Foreskin keratinocyte (primary cell): ENCODE measurements at places on chromosomes 13 and 19.

GRCh38 chr13:27170516-27171243 lies 931 bp downstream of the USP12 start:
- DNase-seq, result peak; percentile 46

DNA sequence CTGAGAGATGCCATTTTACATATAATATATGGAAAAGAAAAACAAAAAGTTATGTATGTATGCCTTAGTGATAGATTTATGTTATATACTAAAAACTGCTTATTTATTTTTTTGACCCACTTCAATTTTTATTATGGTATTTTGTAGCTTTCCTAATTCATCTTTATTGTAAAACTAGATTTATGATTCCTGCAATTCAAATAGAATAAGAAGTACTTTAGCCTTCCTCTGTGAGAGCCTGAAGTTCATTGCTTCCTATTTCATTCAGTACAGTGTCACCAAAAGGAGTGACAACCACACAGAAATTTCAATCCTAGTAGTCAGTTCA lies 158.1 kb downstream of the RGCC start:
- DNase-seq, result no peak

DNA sequence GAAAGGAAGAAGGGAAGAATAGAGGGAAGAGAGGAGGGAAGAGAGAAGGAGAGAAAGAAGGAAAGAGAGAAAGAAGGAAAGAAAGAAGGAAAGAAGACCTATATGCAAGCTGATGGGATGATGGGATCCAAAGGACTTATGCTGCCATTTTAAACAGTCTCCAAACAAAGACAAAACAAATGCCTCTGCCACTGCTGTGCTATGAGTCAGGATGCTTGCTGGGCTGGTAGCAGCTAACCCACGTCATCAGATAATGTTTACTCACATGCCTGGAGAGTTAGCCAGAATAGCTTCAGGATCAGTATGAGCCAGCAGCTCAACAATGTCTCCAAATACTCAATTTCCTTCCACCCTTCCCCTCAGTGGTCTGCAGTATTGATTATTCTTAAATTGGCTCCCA lies 12.0 kb upstream of the ZNF274 start:
- peak; percentile 35 for DNase-seq

- DNase-seq, result no peak
These were observed 49.4 kb downstream of the RUBCNL start for GRCh38 chr13:46337700-46338099.

GRCh38 chr13:24842549-24843274 lies 78.7 kb downstream of the RNF17 start:
- DNase-seq, result no peak
